Renal cortical epithelial cell (primary cell): ENCODE measurements at places on chromosomes 3 and 15.

GRCh38 chr3:127532561-127533203, 57.9 kb downstream of the TPRA1 start:
- DNase-seq = no peak

DNA sequence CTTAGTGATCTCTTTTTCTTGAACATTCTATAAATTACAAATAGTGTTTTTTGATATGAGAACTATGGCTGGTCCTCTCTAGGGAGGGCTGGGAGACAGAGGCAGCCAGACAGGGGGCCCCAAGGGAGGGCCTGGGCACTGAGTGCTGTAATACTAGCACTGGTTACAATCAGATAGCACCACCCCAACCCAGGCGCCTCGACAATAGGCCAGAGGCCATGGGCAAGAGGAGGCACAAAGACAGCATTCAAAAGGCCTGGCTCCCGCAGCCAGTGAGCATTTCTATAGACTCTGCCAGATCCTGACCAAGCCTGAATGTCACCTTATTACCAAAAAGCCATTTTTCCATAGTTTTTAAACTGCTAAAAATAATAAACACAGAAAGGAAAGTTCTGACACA, 158.5 kb downstream of the THRB start:
- DNase-seq = no peak

DNA sequence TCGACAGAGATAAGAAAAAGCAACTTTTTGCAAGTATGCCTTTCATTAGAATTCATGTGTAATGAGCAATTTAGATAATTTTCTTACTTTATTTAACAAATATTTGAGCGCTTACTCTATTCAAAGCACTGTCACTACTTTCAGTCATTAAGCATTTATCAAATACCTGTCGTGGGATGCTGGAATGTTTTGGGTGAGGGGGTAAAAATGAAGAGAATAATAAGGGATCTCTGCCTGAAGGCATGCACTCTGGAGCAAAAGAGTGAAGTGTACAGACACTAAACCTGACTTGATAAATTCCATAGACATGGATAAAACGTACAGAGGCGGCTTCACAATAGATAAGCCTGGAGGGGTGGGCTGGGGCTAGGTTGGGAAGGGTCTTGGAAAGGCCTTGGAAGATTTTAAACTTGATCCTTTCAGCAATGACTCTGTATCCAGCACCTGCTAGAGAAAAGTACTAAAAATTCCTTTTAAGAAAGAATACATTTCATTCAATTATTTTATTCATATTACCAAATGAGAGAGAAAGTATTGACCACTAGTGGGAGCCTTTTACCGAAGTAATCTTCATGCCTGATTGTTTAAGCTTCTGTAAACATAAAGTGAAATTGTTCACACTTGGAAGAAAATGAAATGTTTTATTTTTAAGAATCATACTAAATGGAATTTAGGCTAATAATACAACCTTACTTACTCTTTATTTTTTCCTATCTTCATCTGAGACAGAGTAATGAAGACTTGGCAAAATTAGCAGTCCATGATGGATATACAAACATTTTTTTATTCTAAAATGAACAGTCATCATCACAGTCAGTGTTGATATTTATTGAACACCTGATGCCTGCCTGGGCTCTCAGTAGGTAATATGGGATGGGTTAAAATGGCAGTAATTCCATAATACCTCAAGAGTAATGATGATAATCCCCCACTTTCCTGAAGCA, 113.2 kb downstream of the PPP2R3A start:
- peak; percentile 31 for DNase-seq

GRCh38 chr15:67178569-67179210, 75.8 kb downstream of the AAGAB start:
- DNase-seq = peak; percentile 45

DNA sequence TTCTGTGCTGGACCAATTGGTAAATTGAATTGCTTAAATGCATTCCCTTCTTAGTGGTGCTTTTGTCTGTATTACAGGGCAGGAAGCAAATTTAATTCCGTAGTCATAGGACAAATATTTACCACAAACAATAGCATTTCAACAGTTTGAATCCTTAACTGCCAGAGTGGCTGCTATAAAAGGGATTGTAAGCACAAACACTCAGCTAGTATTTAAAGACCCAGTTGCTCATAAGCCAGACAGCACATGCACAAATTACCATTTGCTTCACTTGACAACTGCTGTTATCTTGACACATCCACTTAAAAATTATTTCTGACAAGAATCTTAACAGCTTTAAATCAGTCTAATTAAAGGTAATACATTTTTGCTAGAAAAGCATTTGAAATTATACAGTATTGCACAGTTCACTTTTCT, 490.2 kb upstream of the ADAMTS9 start:
- peak; percentile 16 for DNase-seq

- no peak for DNase-seq
These were observed 52.2 kb upstream of the PTX3 start for GRCh38 chr3:157384491-157384890.

GRCh38 chr3:46065294-46065705, 38.0 kb upstream of the XCR1 start:
- DNase-seq = peak; percentile 43

GRCh38 chr3:150261958-150262357, 146.1 kb upstream of the TSC22D2 start:
- no peak for DNase-seq

GRCh38 chr15:31062911-31063310, 38.6 kb downstream of the TRPM1 start:
- no peak for DNase-seq

- DNase-seq = peak; percentile 93
These were observed 27.7 kb upstream of the MFSD1 start for GRCh38 chr3:158773845-158774830.

- no peak for DNase-seq
These were observed 75.3 kb upstream of the BLM start for GRCh38 chr15:90641581-90642463.

- DNase-seq = no peak
These were observed 140.0 kb downstream of the PLOD2 start for GRCh38 chr3:146020969-146021368.

DNA sequence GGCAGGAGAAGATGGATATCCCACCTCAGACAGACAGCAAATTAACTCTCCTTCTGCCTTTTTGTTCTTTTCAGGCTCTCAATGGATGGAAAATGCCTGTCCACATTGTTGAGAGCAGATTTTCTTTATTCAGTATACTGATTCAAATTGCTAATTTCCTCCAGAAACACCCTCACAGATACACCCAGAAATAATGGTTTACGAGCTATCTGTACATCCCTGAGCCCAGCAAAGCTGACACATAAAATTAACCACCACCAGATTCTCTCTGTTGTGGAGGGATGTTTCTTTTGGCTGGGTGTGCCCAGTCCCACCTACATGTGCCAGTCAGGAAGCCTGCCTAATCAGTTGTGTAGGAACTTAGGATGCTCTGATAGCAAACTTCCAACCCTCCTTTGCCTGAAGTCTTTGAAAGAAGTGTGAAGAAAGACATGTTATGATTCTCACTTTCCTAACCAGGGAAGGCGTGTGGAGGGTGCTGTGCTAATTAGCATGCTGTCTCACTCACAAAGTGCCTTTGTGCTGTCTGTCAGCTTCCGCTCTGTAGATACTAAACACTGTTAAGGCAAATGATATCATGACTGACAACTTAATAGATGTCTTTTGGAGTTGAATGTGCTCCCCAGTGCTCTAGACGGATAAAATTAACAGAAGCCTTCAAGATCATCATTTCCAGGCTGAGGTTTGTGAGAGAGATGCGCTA, 208.5 kb downstream of the CLSTN2 start:
- no peak for DNase-seq

DNA sequence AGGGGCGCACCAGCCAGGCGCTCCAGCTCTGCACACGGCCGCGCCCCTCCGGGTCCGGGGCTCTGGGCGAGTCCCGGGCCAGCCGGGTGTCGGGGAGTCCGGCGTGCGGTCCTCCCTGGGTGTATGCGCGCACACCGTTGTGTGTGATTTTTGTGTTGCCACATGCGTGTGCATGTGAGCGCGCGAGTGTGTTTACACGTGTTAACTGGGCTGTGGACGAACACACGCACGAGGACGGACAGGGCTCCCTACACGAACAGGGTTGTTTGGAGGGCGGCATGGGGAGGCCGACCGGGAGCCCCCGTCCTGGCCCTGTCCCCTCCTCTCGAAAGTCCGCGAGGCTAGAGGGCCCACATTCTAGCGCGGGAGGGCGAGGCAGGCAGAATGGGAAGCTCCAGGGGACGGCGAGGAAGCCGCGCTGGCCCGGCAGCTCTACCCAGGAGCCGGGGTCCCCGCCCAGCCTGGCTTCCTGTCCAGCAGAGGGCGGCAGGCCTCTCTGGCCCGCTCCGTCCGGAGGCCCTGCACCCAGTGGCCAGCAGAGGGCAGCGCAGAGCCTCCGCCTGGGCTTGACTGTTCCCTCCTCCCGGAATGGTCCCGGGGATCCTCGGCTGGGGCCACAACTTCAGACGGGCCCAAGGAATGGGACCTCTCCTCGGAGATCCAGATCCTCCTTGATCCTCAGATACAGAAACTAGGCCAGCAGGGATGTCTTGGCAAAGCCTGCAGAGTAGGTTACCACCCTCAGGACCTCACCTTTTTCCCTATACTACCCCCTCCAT, 611 bp upstream of the LINGO1 start:
- DNase-seq = peak; percentile 35

DNA sequence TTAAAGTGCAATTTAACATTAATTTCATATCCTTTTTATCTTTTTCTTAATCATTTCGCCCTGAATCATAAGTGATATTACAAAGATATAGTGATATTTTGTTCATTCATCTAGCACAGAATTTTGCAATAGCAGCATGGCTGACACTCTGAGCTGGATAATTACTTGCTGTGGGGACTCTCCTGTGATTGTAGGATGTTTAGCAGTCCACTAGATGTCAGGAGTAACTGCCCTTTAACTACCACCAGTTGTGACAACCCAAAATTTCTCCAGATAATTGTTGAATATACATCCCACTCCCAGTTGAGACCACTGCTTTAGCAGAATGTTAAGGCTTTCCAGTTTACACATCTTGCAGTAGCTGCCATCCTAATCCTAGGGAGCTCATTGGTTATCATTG, 196.8 kb upstream of the MBNL1 start:
- DNase-seq = peak; percentile 43

- no peak for DNase-seq
These were observed 384.2 kb downstream of the CGGBP1 start for GRCh38 chr3:87674397-87675161.

DNA sequence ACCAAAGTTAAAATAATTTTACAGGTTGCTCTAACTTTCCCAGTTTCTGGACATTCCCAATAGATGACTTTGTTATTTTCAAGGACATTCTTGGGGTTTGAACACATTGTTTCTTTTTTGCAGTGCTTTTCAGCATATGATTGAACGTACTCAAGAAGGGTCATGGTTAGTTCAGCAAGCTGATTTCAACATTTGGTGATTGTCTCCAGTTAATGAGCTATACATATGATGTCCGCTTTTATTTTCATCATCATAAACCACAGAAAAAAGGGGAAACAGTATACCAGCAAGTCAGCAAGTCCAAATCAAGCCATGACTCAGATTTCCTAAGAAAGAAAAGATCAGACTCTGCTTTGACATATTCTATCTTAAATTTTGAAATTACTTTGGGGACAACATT, 69.4 kb downstream of the B3GALNT1 start:
- peak; percentile 95 for DNase-seq
